ENCODE measurements at places on chromosomes 7 and 10. TPM values are rescaled to one million over a fixed set of nuclear protein-coding genes. Genes with fewer than 3 reads are reported as not detected.

The GJD4 gene
- total RNA-seq = not detected

The CRHR2 gene
- not detected for total RNA-seq

The CNPY1 gene
- total RNA-seq = not detected

The NEUROD6 gene
- total RNA-seq = not detected

The TMEM229A gene
- total RNA-seq = not detected

The FAM131B gene
- 0.07 TPM for total RNA-seq

The SEMA3E gene
- total RNA-seq = not detected

The NPTX2 gene
- total RNA-seq = not detected

The MEOX2 gene
- not detected for total RNA-seq

The TUBB8 gene
- 0.31 TPM for total RNA-seq

The OGA gene
- 33.2 TPM for total RNA-seq

The CTAGE8 gene
- total RNA-seq = not detected

The CUX1 gene
- total RNA-seq = 21.7 TPM

The OR2A25 gene
- total RNA-seq = not detected

The BMPER gene
- total RNA-seq = not detected

The LIPF gene
- not detected for total RNA-seq

All from HepG2 (cell line).